Activated naive CD4-positive, alpha-beta T cell treated with anti-CD3 and anti-CD28 coated beads, Interleukin-2, amount 10 ng/mL, durations not matched to agents 7 days and 5 days (primary cell): ENCODE measurements at places on chromosomes 3 and 15.

DNA sequence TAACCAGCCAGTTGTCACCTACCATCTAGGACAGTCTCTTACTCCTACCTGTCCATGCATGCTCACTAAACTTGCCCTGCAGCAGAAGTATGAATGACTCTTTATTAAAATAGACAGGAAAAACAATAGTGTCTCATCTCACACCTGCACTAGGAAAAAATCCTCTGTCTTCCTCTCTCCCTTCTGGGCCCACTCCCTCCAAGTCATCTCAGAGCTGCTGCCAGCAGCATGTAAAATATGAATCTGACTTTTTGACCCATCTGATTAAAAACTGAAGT, 93.5 kb upstream of the THBS1 start:
- DNase-seq: no peak

DNA sequence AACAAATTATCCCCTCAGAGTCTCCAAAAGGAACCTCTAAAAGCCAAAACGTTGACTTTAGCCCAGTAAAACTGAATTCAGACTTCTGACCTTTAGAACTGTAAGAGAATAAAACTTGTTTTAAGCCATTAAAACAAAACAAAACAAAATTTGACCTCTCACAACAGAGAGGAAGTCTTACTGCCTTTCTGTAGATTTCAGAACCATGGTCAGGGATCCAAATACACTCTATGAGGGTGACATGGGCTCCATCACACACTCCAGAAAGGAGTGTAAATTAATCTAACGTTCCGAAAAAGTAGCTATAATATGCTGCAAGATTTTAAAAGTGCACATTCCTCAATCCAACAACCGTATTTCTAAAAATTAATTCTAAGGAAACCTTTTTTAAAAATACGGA, 19.2 kb upstream of the RPL14 start:
- DNase-seq: no peak

- no peak for DNase-seq
Observed at GRCh38 chr3:29313981-29314726, 33.3 kb downstream of the RBMS3 start.

DNA sequence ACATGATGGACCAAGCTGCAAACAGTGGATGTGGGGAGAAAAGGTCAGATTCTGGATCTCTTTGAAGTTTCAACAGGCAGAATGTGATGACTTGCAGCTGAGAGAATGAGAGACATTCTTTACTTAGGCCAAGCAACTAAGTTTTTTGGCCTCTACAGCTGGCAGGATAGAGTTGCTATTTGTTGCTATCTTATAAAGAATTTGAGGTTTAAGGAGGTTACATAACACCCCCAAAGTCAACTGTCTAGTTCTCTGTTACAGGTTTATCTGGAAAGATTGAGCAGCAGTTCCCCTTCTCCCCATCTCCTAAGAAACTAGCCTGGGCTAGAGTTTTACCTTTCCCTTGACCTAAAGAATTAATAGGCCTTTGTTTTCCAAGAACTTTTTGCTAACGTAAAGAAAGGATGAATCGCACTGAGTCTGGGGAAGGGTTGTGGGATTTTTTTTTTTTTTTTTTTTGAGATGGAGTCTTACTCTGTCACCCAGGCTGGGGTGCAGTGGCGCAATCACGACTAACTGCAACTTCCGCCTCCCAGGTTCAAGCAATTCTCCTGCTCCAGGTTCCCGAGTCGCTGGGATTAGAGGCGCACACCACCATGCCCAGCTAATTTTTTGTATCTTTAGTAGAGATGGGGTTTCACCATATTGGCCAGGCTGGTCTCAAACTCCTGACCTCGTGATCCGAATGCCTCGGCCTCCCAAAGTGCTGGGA, 26.6 kb upstream of the SLMAP start:
- DNase-seq: no peak

DNA sequence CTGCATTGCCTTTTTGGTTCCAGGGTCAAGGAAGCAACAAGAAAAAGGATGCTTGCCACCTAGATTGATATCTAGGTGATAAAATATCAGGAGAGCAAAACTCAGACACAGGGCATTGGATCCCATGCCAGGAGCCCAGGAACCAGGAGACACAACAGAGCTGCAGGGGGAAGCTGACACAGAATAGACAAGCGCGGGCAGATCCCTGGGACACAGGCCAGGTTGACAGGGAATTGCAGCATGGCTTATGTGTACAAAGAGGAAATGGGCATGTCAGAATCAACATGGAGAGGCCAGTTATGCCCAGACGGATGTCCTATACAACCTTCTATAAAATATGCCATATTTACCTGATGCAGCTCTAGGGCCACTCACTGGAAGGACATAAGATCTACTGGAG, 84.2 kb downstream of the SEMA6D start:
- DNase-seq: no peak
